ENCODE measurements at places on chromosomes 7 and 10.

GRCh38 chr7:46603780-46604179 is 682.7 kb upstream of the IGFBP3 start:
- no peak for DNase-seq

- no peak for DNase-seq
Observed at GRCh38 chr7:41742401-41743020, 39.6 kb upstream of the INHBA start.

DNA sequence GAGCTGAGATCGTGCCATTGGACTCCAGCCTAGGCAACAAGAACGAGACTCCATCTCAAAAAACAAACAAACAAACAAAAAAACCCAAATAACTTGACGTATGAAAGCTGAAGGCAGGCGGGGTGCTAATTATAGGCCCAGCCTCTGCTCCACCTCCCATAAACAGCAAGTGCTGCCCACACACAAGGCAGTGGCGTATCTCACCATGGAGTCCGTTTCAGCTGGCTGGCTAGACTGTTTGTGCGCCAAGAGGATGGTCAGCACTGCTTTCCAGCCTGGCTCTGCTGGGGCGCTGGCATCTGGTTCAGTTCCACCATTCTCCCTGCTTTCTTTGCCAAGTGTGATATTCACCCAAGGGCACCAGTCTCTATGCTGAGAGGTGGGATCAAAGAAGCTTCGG is 29.1 kb downstream of the ZC3HC1 start:
- DNase-seq = no peak

DNA sequence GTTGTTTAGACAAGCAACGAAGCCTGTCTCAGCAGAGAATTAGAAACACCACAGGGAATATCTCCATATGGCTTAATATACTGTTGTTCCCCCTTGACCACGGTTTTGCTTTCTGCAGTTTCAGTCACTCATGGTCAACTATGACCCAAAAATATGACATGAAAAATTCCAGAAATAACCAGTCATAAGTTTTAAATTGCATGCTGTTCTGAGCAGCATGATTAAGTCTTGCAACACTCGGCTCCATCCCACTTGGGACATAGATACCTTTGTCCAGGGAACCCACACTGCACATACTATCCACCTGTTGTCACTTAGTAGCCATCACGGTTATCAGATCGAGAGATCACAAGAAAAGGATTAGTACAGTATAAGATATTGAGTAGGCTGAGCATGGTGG is 60.7 kb upstream of the FOXK1 start:
- no peak for DNase-seq

Measured in KG1 (cell line).